ENCODE measurements at places on chromosomes 4 and X.

- DNase-seq: no peak
Observed at GRCh38 chrX:96568071-96568470, 116.6 kb upstream of the DIAPH2 start.

GRCh38 chr4:139762720-139763119, 97.1 kb downstream of the MGST2 start:
- DNase-seq: no peak

DNA sequence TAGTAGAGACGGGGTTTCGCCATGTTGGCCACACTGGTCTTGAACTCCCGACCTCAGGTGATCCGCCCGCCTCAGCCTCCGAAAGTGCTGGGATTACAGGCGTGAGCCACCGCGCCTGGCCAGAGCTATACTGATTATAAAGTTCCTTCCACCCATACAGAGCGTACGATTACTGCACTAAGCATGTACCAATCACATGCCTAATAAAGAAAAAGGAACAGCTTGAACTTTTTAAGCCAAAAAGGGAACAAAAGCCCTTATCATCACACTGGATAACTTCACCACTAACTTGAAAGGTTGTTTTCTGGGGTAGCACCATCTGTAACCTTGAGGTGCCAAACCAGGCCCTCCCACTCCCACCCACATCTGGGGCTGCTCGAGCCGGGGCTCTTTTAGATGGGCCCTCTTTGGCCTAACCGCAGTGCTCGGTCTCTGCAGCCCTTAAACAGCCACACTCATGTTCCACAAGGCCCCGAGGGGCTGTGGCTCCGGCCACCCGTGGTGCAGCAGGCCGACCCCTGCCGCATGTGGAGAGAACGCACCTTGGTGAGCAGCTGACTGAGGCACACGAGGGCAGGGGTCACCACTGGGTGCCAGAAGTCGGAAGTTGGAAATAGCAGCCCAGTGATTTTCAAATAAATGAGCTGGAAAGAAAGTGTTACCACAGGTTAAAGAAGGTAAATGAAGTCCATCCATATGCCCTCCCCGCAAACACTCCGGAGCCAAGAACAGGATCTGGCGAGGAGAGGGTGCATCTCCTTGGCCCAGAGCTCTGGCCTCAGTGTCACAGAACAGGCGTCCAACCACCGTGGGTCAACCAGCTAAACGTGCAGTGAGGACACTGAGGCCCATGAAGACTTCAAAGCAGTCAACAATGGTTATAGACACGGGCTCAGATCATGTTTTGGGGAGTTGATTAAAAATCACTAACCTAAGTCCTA, 18.4 kb downstream of the NOP14 start:
- no peak for DNase-seq

DNA sequence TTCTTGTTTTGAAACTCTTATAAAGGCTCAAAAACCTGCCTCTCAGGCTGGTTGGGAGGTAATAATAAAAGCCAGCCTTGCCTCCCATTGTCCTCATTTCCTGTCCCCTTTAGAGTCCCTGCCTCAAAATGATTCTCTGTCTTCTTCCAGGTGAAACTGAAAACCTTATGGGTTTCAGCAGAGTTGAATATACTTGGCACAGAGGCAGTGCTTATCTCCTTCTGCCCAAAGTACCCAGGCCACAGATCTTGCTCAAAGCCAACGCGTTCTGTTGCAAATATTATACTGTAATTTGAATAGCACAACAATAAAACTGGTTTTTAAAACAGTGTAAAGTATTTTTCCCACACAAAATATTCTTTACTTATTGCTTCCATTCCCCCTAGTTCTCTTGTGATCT, 183.1 kb upstream of the GIMD1 start:
- DNase-seq: no peak

- no peak for DNase-seq
Observed at GRCh38 chr4:89657931-89658700, 178.8 kb downstream of the SNCA start.

GRCh38 chr4:133464311-133464710, 315.2 kb downstream of the PCDH10 start:
- DNase-seq: no peak

- no peak for DNase-seq
Observed at GRCh38 chrX:41688156-41688555, 617 bp upstream of the GPR34 start.

GRCh38 chr4:106314960-106315359, 1.0 kb downstream of the TBCK start:
- DNase-seq: no peak

GRCh38 chrX:114519524-114519923, 64.4 kb upstream of the HTR2C start:
- DNase-seq: no peak

GRCh38 chr4:184347251-184348239, 126.8 kb downstream of the IRF2 start:
- DNase-seq: no peak

DNA sequence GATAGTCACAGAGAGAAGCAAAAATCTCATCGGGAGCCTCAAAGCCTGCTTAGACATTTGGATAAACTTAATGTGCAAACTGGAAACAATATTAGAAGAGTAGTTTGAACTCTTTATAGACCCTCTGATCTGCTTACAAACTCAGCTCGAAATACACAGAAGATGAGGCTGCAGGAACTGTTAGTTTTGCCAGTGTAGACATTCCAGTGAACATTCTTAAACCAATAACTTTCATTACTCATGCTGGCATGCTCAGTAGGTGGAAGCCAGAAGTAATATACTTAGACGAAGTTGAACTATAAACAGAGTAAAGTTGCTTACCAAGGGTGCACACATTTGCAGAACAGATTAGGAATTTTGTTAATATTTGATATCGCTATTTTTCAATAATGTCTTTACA, 303.5 kb downstream of the ANKRD50 start:
- no peak for DNase-seq

DNA sequence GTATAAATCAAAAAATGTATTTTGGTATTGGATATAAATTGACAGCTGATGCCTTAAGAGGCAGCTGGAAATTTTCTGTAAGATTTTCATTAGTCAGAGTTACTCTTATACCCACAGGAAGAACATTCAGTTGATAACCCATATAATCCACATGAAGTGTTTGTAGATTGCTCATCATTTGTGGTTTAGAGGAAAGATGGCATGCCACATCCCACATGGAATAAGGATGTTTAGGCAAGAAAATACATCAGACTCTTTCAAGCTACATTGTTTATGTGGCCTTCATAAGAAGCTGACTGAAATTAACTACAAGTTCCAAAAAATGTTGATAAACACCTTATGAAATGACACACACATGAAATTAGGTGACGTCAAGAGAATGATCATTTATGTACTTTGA, 56.6 kb downstream of the AREG start:
- DNase-seq: no peak

- no peak for DNase-seq
Observed at GRCh38 chr4:42819863-42820514, 72.5 kb upstream of the GRXCR1 start.

DNA sequence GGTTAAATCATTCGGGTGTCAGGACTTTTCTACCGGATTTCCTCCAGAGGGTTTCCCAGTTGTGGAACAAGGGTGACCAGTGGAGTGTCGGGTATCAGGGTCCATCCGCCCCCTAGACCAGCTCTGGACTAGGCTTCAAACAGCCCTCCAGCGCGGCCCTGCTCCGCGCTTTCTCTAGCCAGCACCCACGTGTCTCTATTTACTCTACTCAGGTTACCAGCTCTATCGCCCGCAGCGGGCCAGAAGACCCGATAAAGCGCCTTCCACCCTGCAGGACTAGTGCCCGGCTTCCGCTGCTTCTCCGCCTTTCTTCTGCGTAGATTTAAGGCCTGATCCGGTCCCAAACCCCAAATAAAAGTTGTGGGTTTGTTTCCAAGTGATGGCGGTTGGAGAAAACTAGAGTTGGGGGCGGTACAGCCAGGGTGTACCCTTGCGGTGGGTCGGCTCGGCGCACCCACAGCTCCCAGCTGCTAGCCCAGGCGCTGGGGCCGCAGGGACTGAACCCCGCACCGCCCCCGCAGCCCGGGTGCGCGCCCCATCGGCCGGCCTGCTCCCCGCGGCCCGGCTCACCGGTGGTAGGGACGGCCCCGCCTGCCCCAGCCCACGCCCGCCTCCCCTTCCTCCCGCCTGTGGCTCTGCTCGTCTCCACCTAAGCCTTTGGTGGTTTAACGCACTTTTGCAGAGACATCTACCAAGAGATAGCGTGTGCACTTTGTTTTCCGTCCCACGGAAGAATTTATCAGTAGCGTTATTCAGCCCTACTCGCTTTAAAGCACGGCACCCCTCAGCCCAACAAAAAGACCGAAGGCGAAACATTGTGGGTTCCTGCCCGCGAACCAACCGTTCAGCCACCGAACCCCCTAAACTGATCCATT, 2.1 kb downstream of the LEF1 start:
- DNase-seq: peak; percentile 38

DNA sequence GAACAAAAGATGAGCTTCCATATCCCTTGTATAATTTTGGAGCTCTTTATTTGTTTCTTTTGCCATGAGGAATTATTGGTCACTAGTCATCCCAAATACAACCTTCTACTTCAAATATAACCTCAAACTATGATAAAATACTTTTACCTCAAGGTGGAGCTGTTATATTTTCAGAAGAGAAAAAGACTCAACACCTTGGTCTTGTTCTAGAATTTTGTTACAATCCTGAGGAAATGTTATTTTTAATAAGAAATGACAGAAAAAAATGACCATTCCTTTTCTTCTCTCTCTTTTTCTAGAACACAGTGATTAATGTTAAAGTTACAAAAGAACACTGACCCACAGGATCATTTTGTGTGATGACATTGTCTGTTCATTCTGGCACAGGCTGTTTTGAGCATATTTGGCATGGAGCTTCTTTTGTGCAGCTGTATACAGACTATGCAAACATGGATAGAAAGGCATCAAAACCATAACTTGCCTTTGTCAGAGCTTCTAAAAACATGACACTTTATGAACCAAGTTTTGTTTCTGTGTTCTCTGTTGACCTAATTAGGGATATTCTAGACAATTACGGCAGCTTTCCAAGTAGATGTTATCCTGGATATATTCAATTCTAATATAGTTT, 159.6 kb upstream of the CTSO start:
- no peak for DNase-seq

DNA sequence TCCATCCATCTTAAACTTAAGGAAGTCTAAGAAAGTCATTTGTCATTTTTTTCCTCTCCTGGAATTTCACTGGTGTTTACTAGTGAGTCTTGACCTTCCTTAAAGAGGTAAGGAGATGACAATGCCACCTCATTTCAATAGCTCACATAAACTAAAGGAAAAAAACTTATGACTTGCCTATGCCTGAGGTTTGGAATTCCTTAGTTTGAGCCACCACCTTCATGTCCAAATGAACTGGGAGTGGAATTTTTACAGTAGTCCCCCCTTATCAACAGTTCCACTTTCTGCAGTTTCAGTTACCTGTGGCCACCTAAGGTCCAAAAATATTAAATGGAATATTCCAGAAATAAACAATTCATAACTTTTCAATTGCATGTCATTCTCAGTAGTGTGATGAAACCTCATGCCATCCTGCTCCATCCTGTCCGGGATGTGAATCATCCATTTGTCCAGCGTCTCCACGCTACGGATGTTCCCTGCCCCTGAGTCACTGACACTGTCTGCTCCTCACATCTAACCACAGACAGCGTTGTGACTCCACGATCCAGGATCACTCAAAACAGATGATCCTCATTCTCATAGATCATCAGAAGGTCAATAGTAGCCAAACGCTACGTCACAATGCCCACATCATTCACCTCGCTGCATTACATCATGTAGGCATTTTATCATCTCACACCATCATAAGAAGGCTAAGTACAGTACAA, 177.4 kb downstream of the SH3KBP1 start:
- no peak for DNase-seq

- no peak for DNase-seq
Observed at GRCh38 chr4:123547216-123548165, 150.9 kb downstream of the SPRY1 start.

- no peak for DNase-seq
Observed at GRCh38 chr4:136750897-136751296, 781.4 kb downstream of the PCDH18 start.

GRCh38 chr4:161287678-161288352, 876.0 kb downstream of the FSTL5 start:
- DNase-seq: no peak

GRCh38 chrX:7950865-7951264, 23.7 kb upstream of the PNPLA4 start:
- no peak for DNase-seq

- no peak for DNase-seq
Observed at GRCh38 chrX:114127411-114128025, 456.4 kb upstream of the HTR2C start.

GRCh38 chrX:16659321-16659720, 9.4 kb downstream of the S100G start:
- DNase-seq: no peak

DNA sequence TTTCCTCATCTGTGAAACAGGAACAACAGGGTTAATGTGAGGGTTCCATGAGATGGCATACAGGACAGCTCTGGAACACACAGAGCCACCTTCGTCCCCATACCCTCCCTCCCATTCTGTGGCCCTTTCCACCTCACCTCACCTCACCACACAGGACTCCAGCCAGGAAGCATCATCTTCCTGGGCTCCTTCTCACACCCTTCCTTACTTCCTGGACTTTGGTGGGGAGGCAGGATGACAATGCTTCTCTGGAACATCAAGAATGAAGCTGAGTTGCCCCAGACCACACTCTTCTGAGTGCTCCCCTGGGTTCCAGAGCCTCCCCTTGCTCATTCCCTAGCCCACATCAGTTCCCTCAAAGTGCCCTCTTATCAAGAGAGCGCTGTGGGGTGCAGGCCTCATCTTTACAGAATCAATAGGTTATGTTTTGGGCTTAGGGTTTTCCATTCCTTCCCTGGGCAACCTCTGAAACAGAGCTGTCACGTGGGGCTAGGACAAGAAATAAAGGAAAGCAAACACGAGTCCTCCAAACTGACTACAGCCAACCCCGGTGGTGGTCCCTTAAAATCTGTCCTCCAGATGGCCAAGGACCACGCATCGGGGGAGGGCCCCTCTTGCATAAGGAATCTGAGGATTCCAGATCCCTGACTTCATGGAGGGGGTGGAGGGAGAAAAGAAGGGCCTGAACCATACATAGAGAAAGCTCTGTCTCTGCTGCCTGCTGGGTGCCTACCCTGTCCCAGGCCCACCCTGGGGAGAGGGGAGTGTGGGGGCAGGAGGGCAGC, 74.4 kb upstream of the ATP6AP2 start:
- DNase-seq: no peak

DNA sequence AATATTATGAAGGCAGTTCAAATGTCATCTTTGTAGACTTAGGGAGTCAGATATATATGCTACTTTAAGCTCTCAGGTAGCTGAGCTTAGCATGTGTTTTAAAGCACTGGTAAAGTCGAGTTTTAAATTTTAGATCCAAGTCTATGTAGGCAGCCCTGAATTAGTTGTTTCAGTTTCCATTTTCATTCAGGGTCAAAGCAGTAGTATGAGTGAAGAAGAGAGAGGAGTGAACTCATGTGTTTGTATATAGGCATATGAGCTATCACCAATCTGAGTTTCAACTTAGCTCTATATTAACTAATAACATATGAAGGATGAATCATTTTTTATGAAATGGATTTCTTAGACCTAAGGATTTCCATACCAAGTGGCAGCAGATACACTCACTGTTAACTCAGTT, 1353.4 kb downstream of the FSTL5 start:
- DNase-seq: no peak

GRCh38 chr4:151460434-151460833, 51.5 kb downstream of the FHIP1A start:
- DNase-seq: no peak

GRCh38 chrX:47232197-47232802, 509 bp upstream of the USP11 start:
- DNase-seq: no peak

- DNase-seq: no peak
Observed at GRCh38 chrX:103669745-103670144, 16.8 kb downstream of the MORF4L2 start.
